A673 (cell line): ENCODE measurements at places on chromosomes 1 and 21. TPM values are rescaled to one million over a fixed set of nuclear protein-coding genes. Genes with fewer than 3 reads are reported as not detected.

GRCh38 chr1:55735106-55735505 is 519.9 kb upstream of the USP24 start:
- no peaks in the 10 kb centered on the region for H3K27me3 ChIP-seq
- no peaks in the 10 kb centered on the region for H3K36me3 ChIP-seq
- H3K4me3 ChIP-seq, result no peak overlapping the region
- H3K27ac ChIP-seq, result no peak overlapping the region
- no peak for DNase-seq
- no peaks in the 10 kb centered on the region for H3K4me1 ChIP-seq

- H3K27me3 ChIP-seq, result no peaks in the 10 kb centered on the region
- no peak overlapping the region for H3K4me3 ChIP-seq
- H3K27ac ChIP-seq, result peak overlapping the region; percentile 79
Observed at GRCh38 chr1:8096105-8097011, 70.2 kb upstream of the ERRFI1 start.

- H3K4me3 ChIP-seq, result peak overlapping the region; percentile 97
- DNase-seq, result no peak
- peaks cover 4% of the 10 kb centered on the region for H3K4me1 ChIP-seq
- peaks cover 16% of the 10 kb centered on the region for H3K36me3 ChIP-seq
- peaks cover 6% of the 10 kb centered on the region for H3K27me3 ChIP-seq
Observed at GRCh38 chr21:36697851-36698384, 997 bp upstream of the SIM2 start.

- no peaks in the 10 kb centered on the region for H3K36me3 ChIP-seq
- H3K27ac ChIP-seq, result no peak overlapping the region
- no peaks in the 10 kb centered on the region for H3K27me3 ChIP-seq
Observed at GRCh38 chr1:6152882-6153281, 27.2 kb downstream of the CHD5 start.

The ATP1A4 gene
- total RNA-seq, result not detected in 2 replicates

DNA sequence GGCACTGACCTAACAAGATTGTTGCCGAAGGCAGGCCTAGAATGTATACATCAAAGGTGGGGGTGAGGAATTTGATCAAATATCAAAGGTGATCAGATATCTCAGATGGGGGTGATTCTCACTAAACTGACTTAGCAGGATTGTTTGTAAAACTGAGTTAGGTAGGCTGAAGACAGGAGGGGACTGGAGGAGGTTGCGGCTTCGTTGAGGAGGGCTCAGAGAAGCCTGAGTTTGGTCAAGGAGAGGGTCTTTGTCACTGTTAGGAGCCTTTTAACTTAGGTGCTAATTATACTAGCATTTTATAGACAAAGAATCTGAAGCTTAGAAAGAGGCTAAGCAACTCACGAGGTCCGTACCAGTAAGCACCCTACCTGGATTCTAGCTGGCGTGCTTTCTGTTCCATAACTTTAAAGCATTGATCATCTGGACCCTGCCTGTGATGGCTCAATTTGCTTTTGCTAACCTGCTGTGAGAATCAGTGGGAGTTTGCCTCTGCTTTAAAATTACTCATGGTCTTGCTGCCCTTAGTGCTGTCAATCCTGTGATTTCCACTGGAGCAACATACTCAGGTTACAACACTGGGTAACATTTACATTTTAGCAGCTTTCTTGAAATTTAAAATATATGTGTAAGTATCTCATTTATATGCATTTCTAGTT is 49.8 kb downstream of the ITSN1 start:
- H3K27ac ChIP-seq, result no peak overlapping the region
- H3K4me1 ChIP-seq, result peaks cover 4% of the 10 kb centered on the region
- DNase-seq, result no peak
- H3K36me3 ChIP-seq, result no peaks in the 10 kb centered on the region

DNA sequence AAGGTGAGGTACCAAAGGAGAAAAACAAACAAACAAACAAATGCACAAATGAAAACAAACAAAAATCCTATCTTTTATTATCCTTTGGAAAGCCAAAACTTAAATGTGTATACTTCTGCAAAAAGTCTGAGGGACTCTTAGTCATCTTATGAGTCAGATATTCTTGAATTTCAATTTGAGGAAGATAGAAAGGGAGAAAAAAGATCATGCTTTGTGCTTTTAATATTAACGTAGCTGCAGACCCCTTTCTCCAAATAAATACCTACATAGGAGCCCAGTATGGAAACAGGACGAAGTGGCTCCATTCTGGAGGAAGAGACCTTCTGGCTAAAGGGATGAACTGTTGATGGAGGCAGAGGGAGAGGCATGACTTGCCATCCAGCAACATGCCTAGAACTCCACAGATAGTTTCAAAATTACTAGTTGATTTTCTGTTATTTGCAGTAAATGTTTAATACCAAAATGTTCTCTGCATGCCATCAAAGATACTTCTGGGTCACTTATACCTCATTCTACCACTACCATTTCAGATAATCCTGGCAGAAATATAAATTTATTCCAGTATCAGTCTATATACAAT is 25.4 kb downstream of the NUP210L start:
- DNase-seq, result no peak
- H3K27ac ChIP-seq, result no peak overlapping the region
- no peaks in the 10 kb centered on the region for H3K36me3 ChIP-seq
- no peaks in the 10 kb centered on the region for H3K4me1 ChIP-seq
- H3K27me3 ChIP-seq, result no peaks in the 10 kb centered on the region
- no peak overlapping the region for H3K4me3 ChIP-seq

The LRRC53 gene
- not detected in 2 replicates for total RNA-seq
